ENCODE measurements at places on chromosomes 4 and X.
A peak's percentile ranks its signal among the peaks of the same experiment; 100 is the strongest.

- DNase-seq, result peak; percentile 30
These were observed 135.2 kb downstream of the ADGRL3 start for GRCh38 chr4:61335241-61335763.

- no peak for DNase-seq
These were observed 8.9 kb upstream of the ZNF518B start for GRCh38 chr4:10466161-10466560.

GRCh38 chr4:181566490-181566889, 676.7 kb upstream of the TENM3 start:
- no peak for DNase-seq

DNA sequence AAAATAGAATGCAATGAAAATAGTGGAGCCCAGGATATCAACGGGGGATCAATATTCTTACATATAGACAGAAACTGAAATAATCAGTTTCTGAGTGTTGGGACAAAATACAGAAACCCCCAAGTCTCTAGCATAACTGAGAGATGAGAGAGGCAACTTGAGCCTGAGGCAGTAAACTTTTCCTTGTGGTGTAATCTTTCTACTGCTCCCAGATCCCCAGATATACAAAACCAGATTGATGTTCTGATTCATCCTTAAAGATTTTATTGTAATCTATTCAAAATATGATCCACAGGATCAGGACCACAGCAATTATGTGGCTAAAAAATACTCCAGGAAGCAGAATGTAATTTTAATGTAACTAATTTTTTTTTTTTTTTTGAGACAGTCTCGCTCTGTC, 2282.6 kb downstream of the ARAP2 start:
- no peak for DNase-seq

GRCh38 chrX:110322603-110323002, 4.7 kb upstream of the AMMECR1 start:
- DNase-seq, result no peak
